ENCODE measurements at places on chromosomes 6 and 20.
A peak's percentile ranks its signal among the peaks of the same experiment; 100 is the strongest.

DNA sequence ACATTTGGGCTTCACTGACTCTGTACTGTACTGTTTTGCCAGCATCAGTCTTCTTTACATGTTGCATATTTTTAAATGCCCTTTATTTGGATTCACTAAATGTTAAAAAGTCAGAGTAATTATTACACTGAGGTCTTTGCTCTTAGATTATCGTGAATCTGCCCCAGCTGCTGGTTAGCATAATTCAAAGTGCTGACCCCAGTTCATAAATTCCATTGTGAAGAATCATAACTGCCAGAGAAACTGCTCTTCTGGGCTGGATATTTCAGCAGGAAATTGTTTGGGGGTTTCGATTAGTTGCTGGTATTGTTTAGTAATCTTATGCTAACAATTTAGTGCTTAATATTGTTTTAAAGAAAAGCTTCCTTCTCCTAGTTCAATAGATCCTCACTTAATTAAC is 682.1 kb upstream of the MAP3K7 start:
- no peak for DNase-seq

DNA sequence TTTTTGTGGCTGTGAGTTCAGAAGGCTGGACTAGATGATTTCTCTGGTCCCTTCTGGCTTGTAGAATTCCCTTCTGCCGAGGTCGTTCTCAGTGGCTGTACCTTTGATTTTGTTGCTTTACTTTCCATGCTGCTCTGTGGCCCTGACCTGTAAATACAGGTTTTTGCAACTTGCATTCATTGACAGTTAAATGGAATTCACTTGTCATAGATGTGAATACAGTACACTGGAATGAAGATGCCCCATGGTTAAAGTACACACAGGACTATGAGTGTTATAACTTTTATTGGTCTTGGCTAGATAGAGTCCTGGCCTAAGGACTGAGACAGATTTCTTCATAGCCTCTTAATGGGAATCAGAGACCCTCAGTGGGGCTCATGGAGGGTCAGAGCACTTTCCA is 12.9 kb upstream of the EFCAB8 start:
- no peak for DNase-seq

- no peak for DNase-seq
Measured at GRCh38 chr20:10603971-10604864, 69.6 kb downstream of the JAG1 start.

GRCh38 chr6:47967843-47968242 is 143.2 kb downstream of the PTCHD4 start:
- peak; percentile 3 for DNase-seq

DNA sequence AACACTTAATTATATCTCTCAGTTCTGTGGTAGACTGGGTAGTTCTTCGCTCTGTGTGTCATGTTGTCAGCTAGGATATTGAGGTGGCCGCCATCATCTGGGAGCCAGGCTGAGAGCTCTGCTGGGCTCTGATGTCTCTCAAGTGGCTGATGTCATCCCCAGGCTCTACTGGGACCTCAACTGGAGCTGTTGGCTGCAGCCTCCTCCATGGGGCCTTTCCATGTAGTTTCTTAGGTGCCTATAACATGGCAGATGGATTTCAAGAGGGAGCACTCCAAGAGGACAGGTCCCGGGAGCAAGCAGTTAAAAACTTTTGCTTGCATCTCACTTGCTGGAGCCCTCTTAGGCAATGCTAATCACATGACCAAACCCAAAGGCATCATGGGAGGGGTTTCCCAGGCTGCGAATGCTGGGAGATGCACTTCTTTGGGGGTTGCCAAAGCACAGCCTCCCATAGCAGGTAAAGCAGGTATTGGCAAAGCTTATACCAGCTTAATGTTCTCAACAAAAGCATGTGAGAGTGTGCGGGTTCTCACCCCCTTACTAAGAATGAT is 129.8 kb downstream of the TMEM242 start:
- no peak for DNase-seq
